ENCODE measurements at places on chromosomes 7 and 10. TPM values are rescaled to one million over a fixed set of nuclear protein-coding genes. Genes with fewer than 3 reads are reported as not detected.

GRID1 gene
- 3.0 TPM for total RNA-seq

GIMAP2 gene
- total RNA-seq, result 33.0 TPM

SLC16A9 gene
- 1.8 TPM for total RNA-seq

DNA sequence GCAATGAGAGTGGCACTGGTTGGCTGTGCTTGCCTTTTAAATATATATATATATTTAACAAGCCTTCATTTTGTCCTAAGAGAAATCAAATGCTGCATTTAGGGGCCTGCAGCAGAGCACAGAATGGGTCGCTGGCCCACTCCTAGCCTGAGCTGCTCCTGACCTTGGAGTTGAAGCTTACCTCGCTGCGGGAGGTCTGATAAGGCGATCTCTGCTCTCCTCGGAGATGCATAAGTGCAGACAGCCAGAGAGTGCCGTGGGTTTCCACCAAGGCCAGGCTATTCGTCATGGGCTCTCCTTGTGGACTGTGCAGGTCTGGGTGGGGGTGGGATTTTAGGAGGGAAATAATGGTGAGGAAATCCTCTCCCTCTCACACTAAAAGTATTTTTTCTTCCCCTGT is 99.5 kb upstream of the IKZF1 start:
- no peak for DNase-seq

DNA sequence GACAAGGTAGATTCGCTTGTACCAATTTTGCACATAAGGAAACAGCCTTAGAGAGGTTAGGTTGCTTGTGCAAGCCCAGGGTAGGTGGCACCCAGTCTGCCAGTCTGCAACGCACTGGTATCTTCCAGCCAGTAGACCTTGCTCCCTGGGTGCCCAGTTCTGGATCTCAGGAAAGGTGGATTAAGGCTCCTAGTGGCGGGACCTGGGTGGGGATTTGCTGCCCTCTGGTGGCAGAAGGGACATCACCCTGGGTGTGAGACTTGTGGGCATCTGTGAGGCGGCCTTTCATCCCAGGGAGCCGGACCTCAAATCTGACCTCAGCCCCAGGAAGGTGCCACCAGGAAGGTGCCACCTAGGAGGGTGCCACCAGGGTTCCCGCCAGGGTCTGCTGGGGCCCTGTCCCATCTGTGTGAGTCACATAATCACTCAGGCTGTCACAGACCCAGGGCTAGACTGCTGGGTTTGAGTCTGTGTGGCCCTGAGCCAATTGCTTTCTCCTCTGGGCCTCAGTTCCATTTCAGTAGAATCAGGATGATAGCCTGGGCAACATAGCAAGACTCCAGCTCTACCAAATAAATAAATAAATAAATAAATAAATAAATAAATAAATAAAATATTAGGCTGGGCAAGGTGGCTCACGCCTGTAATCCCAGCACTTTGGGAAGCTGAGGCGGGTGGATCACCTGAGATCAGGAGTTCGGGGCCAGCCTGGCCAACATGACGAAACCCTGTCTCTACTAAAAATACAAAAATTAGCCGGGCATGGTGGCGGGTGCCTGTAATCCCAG is 5.3 kb upstream of the PRKRIP1 start:
- peak; percentile 87 for DNase-seq

DNA sequence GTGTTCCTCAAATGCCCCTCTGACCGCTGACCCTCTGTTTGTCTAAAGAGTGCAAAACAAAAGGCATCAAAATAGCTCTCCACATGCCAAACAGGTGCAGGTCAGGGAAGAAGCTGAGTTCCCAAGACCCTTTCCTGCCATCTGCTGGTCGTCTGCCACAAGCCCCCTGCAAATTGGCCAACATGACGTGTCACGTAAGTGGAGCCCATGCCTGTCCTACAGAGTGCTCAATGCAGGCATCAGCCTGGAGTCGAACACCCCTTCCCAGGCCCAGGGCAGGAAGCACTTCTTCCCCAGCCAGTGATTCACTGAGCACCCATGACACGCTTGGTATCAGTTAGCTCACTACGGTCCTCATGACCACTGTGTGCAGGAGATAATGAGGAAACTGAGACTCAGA is 14.1 kb downstream of the TMEM72 start:
- DNase-seq, result no peak

GRCh38 chr10:76998451-76998850 is 639.2 kb downstream of the KCNMA1 start:
- DNase-seq, result no peak

SCIN gene
- 14.3 TPM for total RNA-seq

- DNase-seq, result peak; percentile 90
Measured at GRCh38 chr7:151793531-151793951, 83.4 kb downstream of the PRKAG2 start.

GRCh38 chr7:128322040-128322643 is 21.6 kb downstream of the RBM28 start:
- no peak for DNase-seq

- no peak for DNase-seq
Measured at GRCh38 chr7:7651479-7651878, 10.9 kb downstream of the UMAD1 start.

DNA sequence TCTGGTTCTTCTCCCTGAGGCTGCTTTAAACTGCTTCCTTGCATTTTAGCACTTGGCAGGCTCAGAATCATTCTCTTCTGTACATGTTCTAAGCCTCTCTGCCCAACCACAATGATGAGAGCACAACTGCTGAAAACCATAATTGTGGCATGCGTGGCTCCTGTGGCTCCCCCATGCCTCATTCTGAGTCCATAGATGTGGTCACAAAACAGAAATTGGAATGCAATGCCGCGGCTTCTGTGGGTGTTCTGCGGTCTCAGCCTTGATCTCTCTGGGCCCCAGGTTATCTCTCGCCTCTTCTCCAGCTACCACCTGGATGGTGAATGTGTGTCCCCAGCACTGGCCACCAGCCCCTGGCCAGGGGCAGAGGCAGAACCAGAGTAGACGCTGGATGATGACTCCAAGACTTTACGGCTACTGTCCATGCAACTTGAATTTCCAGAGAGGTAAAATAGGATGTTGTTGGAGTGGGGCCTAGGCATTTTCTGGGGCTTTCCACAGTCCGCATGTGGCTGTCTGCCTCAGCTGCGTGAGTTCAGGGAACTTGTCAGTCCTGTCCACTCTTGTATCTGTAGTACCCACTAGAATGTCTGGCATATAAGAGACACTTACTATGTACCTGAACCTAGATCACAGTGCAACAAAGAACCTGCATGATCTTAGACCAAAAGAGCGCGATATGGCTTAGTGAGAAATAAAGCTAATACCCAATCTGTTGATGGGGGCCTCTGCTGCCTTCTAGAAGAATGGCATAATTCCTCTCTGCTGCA is 52.4 kb upstream of the ADRB1 start:
- no peak for DNase-seq

DNA sequence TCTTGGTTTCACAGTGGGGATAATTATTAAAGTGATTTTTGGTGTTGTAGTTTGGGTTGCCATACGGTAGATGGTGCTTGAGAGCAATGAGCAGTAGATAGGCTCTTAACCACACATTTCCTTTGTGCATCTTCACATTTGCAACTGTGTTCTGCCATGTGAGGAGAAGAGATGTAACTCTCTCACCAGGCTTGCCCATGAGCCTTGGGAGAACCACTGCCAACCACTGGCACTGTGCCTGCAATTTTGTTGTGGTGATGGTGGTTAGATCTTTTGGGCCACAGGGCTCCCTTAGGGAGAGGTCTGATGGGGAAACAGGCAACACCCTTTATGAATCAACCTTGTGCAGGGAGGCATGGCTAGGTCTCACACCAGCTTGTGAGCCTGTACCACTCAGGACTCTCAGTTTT is 204.3 kb downstream of the CCDC7 start:
- no peak for DNase-seq
